ENCODE measurements at places on chromosomes 11 and 22. TPM values are rescaled to one million over a fixed set of nuclear protein-coding genes. Genes with fewer than 3 reads are reported as not detected.

PRODH gene
- polyA plus RNA-seq = not detected

KIAA1671 gene
- 0.15 TPM for polyA plus RNA-seq

C22orf31 gene
- polyA plus RNA-seq = not detected

TCN2 gene
- polyA plus RNA-seq = 15.8 TPM

OR51B4 gene
- not detected for polyA plus RNA-seq

PKP3 gene
- 0.42 TPM for polyA plus RNA-seq

CASP5 gene
- polyA plus RNA-seq = not detected

CARD16 gene
- 2.6 TPM for polyA plus RNA-seq

SGSM1 gene
- polyA plus RNA-seq = not detected

LAYN gene
- 302 TPM for polyA plus RNA-seq

SOX6 gene
- polyA plus RNA-seq = 1.9 TPM

RNF214 gene
- 17.1 TPM for polyA plus RNA-seq

TYR gene
- not detected for polyA plus RNA-seq

KIF18A gene
- 11.9 TPM for polyA plus RNA-seq

PLAAT5 gene
- polyA plus RNA-seq = not detected

HTR3B gene
- not detected for polyA plus RNA-seq

GRCh38 chr11:57514538-57515331 lies 767 bp downstream of the SLC43A1 start:
- DNase-seq = no peak

- no peak for DNase-seq
Observed at GRCh38 chr11:100808904-100809491, 121.9 kb downstream of the ARHGAP42 start.

DNA sequence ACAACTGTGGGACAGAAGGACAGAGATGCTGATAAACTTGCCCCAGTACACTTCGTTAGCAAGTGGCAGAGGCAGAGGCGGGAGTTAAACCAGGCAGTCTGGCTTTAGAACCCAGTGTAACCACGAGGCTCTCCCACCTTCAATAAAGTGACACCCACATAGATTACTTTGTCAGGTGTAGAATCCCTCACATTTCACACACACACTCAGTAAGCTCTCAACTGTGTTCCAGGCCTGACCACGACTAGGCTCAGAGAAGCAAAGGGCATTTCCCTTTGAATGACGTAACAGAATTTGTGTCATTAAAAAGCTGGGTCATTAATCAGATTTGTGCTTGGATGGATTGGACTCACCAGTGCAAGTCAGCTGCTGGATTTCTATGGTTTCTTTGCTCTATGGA lies 118.3 kb upstream of the RCN1 start:
- no peak for DNase-seq

- DNase-seq = no peak
Observed at GRCh38 chr11:108780119-108780518, 115.2 kb downstream of the DDX10 start.

GRCh38 chr11:3126901-3127691 lies 38.0 kb downstream of the OSBPL5 start:
- no peak for DNase-seq

GRCh38 chr22:28094771-28095170 lies 175.7 kb upstream of the PITPNB start:
- no peak for DNase-seq

GRCh38 chr22:19941365-19942082 lies at the start of the genes COMT and TXNRD2:
Gene COMT (plus strand): TSS chr22:19941772. CDS start chr22:19962527, 20,755 bp downstream.
Gene TXNRD2 (minus strand): TSS chr22:19941818. CDS start chr22:19941803, 15 bp downstream.
- DNase-seq = no peak

DNA sequence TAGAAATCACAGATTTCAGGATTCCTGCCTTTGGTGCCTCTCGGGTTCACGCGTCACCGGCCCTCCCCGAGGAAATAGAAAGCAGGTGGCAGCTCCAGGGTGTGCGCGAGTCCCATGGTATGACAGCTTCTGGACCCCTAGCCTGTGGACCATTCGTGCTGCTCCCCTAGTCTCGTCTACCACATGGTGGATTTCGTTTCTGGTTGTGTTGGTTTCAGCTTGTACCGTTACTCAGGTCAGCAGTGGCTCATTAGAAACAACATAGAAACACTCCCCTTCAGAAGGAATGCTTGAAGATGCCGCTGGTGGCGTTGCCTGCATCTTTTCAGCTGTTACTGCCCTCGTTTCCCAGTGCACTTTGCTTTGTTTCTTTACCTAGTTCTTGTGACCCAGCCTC lies 700 bp downstream of the TTC17 start:
- no peak for DNase-seq

DNA sequence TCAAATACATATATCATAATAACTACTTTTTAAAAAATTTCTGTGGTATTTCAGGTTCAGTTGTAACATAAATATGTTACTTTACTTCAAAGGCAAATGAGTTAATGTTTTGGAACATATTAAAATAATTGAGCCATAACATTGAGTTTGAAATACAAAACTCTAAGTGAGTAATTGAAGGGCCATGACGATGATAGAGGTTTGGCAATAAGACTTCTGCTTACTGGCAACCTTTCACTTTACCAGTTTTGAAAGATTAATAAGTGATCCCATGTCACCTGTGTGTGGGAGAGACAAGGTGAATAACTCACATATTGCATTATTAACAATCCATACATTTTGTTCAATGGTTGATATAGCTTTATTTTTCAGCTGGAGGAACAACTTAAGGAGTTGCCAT lies 144.4 kb downstream of the GRIA4 start:
- no peak for DNase-seq

DNA sequence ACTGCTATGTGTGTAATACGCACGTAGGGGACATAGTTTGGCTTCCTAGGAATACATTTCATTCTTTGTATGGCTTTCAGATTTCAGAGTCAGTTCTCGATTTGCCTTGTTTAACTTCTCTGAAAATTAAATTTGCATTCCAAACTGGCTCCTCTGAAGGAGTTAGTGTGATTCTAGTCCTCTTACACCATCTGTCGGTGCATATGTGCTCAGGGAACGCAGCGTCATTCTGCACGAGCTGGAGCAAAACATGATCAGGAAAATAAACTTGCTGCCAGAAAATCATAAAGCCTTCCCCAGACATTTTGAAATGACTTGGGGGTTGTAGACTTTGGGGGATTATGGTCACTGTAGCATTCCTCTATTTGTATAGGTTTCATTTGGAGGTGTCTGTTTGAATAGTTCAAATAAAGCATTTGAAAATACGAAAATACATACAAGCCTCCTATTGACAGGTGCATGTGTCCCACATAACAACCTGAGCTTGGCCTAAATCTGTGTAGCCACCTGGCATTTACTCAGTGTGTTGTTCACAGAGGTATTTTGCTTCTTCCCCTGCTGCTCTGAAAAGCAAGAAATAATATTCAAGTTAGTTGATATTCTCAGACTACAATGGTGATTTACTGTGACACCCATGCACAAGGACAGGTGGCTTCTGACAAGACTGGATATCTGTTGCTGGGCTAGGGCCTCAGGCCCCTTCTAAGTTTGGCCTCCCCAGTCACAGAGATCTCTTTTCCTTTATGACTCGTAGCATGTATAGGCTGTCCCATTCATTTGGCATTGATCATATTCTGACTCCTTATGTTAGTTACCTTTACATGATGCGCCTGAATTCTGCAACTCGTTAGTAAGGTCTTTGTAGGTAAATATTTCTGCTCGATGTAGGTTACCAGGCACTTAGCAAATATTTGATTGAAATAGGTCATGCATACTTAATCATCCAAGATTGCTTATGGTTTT lies 81.6 kb upstream of the SORL1-AS1 start:
- DNase-seq = no peak

DNA sequence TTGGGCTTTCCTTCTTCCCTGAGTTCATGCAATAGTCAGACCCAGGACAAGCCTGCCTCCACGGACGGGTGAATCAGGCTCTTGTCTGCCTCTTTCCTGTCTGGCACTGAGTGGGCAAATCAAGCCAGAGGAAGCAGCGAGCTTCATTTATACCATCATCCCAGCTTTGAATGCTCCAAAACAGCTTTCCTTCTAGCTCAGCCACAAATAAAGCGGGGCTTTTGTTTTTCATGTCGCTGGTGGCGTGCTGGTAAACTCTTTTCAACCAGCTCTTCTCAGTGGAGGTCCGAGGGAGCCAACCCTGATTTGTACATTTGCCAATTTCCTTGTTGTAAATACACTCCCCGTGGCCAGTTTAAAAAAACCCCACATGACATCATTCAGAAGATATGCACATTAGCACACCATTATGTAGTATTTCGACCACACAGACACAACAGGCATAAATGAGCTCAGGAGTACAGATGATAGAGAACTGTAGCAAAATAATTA lies 8.6 kb downstream of the C11orf91 start:
- DNase-seq = peak; percentile 91

DNA sequence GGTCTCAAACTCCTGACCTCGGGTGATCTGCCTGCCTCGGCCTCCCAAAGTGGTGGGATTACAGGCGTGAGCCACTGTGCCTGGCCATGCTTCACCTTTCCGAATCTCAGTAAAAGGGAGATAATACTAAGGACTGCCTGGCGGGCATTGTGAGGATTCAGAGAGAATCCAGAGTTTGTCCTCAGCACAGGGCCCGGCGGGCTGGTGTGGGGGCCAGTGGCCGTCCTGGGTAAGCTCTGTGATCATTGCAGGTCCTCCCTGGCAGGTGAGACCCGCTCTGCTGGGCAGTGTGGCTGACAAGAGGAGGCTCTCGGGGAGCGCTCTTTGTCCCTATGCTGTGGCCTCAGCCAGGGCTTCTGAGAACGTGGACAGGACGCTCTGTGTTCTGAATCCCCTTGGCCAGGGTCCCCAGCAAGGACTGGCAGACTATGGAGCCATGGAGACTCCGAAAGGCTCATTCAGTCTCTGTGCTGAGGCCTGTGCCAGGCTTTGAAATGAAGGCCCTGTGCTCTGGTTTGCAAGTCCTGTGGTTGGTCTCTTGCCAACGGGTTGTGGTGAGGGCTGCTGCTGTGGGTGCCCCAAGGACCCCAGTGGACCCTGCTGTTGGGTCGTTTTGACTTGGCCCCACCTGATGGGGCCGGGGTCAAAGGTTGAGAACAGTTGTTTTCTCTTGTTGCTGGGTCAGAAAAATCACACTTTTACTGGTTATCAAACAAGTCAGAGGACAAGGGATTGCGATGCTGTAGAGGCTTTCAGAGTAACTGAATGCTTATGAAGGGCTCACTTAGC lies 2.1 kb downstream of the TPCN2 start:
- no peak for DNase-seq

- DNase-seq = no peak
Observed at GRCh38 chr11:102623998-102624397, 1.1 kb downstream of the MMP20 start.

DNA sequence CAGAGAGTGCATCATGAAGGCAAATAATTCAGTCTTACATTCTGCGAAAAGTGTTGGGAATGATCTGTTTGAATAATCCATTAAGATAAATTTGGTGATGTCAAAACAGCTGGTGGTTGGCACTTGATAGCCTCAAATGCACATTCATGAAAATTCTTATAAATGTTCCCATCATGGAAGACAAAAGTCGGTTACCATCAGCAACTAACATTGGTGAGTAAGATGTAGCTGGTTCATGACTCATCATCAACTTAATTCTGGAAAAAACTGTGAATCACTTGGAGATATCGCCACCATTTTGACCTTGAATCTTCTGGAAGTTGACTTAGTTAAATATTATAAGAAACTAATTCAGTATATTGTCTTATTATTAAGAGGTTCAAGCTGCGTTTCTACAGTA lies 11.2 kb downstream of the CRYBB1 start:
- DNase-seq = no peak

GRCh38 chr11:94002226-94002625 lies 18.9 kb upstream of the HEPHL1 start:
- DNase-seq = no peak

- no peak for DNase-seq
Observed at GRCh38 chr11:6889835-6890234, 2.5 kb downstream of the OR2D2 start.

DNA sequence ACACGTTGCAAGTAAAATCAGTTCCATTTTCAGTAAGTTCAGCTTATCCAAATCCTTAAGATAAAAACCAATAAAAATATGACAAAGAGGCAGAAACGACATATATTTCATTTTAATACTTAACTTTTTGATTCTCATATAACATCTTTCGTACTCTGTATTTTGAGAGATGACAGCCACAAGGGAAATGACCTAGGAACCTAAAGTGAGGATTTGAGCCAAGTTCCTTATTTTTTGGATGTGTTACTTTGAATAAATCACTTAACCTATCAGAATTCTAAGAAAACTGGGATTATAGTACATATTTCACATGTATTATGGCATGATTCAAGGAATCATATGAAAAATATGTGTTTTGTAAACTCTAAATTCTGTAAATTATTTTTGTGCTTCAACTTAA lies 143.6 kb upstream of the TRPC6 start:
- DNase-seq = no peak

GRCh38 chr22:46779651-46780050 lies 17.2 kb downstream of the TBC1D22A start:
- no peak for DNase-seq

DNA sequence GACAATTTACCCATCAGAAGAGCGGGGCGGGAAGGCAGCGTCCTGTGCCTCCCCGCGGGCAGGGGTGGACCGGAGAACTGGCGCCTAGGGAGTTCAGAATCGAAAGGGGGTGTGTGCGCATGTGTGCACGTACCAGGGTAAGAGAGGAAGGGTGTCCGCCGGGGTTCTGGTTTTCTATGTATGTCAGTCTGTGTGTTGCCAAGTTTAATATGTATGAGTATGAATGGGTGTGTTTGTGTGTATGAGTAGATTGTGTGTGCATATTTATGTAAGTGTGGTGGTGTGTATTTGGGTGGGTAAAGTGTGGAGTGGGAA lies 2.0 kb downstream of the KCNC1 start:
- DNase-seq = no peak

DNA sequence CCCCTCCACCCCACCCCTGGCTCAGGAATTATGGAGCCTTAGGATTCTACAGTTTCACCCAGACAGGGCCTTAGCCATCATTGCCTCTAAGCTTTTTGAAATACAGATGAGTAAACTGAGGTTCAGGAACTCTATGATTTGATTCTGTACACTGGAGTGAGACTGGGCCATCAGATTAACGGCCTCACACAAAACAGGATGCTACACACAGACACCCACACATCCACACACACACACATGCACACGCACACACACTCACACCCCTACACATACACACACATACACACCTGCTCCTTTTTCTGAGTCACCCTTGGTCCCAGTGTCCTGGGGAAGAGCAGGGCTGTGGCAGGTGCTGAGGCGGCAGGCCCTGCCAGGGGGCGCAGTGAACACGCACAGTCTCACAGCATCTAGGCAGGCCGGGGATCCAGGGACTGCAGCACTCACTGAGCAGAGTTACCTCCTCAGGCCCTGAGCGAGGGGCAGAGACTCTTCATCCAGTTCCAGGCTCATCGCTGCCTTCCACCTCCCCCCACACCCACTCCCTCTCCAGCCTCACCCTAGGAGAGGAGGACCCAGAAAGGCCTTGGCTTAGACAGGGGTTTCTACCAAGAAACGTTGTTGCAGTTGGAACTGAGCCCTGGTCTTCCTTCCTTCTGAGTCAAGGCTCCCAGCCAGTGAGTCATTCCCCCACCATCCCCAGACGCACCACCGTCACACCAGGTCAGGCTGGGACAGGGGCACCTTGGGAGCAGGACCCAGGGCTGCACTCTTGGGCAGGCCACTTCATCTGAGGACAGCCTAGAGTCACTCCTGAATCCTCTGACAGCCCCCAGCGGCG lies 89.8 kb upstream of the PARVA start:
- peak; percentile 87 for DNase-seq

GRCh38 chr11:60950933-60951605 lies 907 bp downstream of the SLC15A3 start:
- DNase-seq = no peak
